Activated naive CD8-positive, alpha-beta T cell treated with anti-CD3 and anti-CD28 coated beads, Interleukin-2, amount 50 U/mL, for 16 hours (primary cell): ENCODE measurements at places on chromosomes 1 and 21.

GRCh38 chr1:50523548-50523947, 100.3 kb upstream of the DMRTA2 start:
- DNase-seq, result no peak

- no peak for DNase-seq
Measured at GRCh38 chr21:35399706-35400105, 350.6 kb upstream of the RUNX1 start.

DNA sequence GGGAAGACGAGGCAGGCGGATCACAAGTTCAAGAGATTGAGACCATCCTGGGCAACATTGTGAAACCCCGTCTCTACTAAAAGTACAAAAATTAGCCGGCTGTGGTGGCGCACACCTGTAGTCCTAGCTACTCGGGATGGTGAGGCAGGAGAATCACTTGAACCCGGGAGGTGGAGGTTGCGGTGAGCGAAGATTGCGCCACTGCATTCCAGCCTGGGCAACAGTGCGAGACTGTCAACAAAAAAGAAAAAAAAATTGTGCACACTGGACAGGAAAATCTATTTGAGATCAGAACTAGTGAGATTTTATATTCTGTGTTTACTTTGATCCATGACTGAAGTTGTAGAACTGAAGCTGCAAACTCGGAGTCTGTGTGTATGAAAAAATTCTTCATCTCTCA, 40.2 kb downstream of the SNRPE start:
- no peak for DNase-seq

DNA sequence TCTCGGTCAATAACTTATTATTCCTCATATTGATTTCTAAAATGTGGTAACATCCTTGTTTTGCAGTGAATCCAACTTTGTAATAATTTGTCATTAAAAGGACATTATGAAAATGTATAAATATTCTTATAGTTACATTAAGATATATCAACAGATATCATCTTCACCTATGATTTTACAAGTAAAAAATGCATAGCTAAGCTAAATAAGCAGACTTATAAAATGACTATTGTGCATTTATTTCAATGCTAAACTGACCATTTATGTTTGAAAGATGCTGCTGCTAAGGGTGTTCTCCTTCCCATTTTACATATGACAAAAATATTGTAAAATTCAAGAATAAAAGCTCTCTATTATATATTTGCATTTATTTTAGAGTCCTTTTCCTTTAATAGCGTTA, 7.8 kb downstream of the PROX1 start:
- DNase-seq, result no peak

GRCh38 chr1:58155418-58156123, 391.0 kb downstream of the OMA1 start:
- no peak for DNase-seq

DNA sequence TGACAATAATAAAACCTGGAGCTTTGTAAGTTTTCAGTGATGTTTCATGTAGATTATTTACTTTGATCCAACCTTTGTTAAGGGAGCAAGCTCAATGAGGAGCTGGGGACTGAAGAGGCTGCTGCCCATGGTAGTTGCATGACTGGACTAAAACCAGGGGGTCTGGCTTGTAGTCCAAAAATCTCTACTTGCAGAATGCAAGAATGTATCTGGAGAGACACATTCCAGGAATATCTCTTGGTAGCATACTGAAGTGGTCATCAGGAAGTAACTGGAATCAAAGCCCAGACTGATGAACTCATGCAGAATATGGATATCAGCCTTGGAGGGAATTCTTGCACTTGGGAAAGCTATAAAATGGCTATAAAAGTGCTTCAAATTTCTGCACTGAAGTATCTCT, 5.8 kb upstream of the KIAA0040 start:
- DNase-seq, result no peak

- no peak for DNase-seq
Measured at GRCh38 chr1:175922254-175922881, 179.0 kb upstream of the TNR start.

GRCh38 chr1:75438355-75438754, 172.6 kb downstream of the SLC44A5 start:
- no peak for DNase-seq

- no peak for DNase-seq
Measured at GRCh38 chr1:182575540-182576149, 13.4 kb downstream of the RNASEL start.

DNA sequence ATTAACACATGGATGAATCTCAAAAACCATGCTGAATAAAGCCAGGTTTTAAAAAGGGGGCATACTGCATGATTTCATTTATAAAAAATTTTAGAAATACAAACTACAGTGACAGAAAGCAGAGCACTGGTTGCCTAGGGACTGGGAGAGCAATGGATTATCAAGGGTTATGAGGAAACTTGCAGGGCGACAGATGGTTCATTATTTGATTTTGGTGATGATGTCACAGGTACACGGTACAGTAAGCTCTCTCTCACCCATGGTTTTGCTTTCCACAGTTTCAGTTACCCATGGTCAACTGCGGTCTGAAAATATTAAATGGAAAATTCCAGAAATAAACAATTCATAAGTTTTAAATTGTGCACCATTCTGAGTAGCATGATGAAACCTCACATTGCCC, 14.1 kb downstream of the VAMP4 start:
- DNase-seq, result no peak

DNA sequence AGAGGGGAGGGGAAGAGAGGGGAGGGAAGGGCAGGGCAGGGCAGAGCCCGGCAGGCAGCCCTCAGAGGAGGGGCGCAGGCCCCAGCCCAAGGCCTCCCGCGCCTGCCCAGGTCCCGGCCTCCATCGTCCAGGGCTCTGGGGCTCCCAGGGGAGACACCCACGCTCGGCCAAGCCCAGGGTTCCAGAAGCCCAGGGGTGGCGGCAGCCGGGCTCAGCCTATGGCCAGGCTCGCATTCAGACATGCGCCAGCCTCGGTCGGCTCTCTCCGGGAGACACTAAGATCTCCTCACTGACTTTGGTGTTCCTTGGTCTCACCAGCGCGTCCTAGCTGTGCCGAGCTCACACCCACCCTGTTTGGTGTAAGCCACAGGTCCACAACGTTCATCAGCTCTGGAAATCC, 7.1 kb upstream of the ANKRD65 start:
- no peak for DNase-seq

GRCh38 chr1:7930645-7931445, 9.8 kb downstream of the TNFRSF9 start:
- no peak for DNase-seq

DNA sequence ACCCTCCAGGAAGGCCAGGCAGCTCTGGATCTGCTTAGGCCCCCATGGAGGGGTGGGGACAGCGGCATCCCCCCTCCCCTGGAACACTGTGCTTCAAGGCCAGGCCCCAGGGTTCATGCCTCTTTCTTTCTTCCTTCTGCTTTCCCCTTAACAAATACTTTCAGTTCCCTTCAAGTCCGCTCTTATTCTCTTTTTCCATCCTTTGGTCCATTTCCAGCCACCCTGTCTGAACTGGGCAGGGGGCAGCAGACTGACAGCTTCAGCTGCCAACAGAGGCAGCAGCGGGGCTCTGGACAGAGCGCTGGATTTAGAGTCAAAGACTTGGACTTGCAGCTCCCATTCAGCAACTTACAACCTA, 1.1 kb upstream of the CD244 start:
- no peak for DNase-seq

- no peak for DNase-seq
Measured at GRCh38 chr1:235101558-235102258, 26.9 kb downstream of the TOMM20 start.

GRCh38 chr1:228917755-228918154, 182.5 kb downstream of the RHOU start:
- DNase-seq, result no peak

GRCh38 chr1:61253059-61253735, 170.8 kb downstream of the NFIA start:
- no peak for DNase-seq
